Muscle of leg (tissue), 16 donors: ENCODE measurements at places on chromosomes 3 and 15. TPM values are rescaled to one million over a fixed set of nuclear protein-coding genes. Genes with fewer than 3 reads are reported as not detected.
A peak's percentile ranks its signal among the peaks of the same experiment; 100 is the strongest.

The POLR2H gene
- 55.0 TPM for polyA plus RNA-seq

The SNURF gene
- 37.9 TPM for polyA plus RNA-seq

The PLOD2 gene
- polyA plus RNA-seq: 15.3 TPM

The SLC22A13 gene
- 0.15 TPM for polyA plus RNA-seq

The NOX5 gene
- 0.18 TPM for polyA plus RNA-seq

The SEMA5B gene
- polyA plus RNA-seq: 14.3 TPM

DNA sequence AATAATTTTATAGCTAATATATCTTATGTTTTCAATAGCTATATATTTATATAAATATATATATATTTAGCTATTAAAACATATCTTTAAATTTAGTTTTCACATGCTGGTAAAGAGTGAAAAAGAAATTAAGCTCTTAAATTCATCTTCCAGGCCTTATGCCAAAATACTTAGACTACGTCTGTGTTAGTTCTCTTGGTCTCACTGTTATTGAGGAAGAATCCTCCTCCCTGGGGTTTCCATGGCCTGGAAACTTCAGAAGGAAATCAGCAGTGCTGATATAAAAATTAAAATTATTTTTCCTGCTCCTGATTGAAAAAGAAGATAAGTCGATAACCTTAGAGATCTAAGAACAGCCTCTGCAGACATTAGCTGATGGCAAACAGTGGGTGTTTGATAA, 225.1 kb upstream of the LMCD1 start:
- DNase-seq: peak; percentile 63

DNA sequence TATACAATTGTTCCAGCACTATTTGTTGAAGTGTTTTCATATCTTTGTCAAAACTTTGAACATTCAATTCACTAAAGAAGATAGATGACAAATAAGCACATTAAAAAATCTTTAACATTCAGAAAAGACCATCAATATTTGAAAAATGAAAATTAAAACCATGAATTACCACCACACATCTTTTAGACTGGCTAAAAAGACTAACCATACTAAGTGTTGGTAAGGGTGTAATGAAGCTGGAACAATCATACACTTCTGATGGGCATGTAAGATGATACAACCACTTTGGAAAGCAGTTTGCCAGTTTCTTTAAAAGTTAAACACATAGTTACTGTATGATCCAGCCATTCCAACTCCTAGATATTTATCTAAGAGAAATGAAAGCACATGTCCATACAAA, 33.7 kb downstream of the LARP6 start:
- no peak for DNase-seq

DNA sequence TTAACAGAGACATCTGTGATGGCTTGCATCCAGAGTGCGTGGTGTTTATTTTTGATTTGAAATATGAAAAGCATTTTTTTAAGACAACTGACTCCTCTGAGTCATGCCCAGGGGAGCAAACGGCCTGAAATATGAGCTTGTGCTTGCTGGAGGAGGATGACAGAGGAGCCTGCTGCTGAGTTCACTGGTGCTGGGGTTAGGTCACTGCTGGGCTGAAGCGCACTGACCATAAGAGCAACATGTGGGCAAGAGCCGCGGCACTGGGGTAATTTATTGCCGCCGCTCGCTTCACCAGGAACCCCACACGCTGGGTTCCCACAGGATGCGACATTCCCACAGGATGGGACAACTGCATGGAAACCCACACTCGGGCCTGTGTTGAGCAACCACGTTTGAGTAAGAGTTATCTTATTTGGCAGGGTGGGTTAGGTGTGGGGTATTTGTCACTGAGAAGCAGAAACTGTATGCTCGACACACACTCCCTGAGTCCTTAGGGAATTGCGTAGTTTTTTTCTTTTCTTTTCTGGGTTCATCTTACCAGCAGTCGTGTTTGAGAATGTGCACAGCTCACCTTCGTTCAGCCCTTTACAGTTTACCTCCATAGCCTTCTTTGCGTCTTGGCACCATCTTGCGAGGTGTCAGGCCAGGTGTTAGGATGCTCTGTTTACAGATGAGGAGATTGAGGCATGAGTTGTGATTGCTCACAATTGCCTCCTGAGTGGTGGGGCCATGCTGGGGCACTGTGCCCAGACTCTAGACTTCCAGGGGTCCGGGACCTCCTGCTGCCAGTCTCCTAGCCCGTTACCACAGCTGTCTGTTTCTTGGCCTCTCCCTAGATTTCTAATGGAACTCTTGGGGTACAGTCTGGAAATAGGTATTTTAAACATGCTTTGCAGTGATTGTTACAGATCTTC, 60.4 kb downstream of the SMAD3 start:
- DNase-seq: peak; percentile 98

DNA sequence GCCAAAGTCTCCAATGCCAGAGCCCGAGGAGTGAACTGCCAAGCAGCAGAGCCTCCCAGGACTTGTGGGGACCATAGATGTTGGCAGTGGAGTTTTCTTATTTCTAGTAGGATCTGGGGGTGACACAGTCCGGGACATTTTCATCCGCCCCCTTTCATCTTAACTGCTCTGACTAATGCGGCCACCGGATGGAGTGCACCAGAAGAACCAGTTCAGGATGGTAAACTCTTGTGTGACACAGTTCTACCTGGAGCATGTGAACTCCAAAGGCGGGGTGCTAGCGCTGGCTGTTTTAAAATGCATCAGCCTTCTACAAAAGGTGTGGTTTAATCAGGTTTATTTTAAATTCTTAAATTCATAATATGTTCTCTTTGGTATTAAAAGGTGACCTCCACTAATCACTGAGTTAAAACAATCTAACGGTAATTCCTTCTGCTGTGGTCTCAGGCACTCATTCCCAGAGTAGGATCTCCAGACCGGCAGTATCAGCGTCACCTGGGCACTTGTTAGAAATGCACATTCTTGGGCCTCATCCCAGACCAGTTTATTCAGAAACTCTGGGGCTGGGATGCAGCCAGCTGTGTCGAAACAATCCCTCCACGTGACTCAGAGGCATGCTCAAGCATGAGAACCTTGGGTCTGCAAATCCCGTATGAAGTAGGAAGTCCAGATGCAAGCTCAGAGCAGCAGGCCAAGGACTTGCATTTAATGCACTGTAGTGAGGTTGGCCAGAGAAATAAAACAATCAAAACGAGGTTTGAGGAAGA, 105.5 kb downstream of the GABRB3 start:
- DNase-seq: peak; percentile 2

- no peak for DNase-seq
Observed at GRCh38 chr15:65887565-65887964, 18.3 kb downstream of the RAB11A start.

- DNase-seq: no peak
Observed at GRCh38 chr15:80673561-80674244, 21.4 kb upstream of the ABHD17C start.

DNA sequence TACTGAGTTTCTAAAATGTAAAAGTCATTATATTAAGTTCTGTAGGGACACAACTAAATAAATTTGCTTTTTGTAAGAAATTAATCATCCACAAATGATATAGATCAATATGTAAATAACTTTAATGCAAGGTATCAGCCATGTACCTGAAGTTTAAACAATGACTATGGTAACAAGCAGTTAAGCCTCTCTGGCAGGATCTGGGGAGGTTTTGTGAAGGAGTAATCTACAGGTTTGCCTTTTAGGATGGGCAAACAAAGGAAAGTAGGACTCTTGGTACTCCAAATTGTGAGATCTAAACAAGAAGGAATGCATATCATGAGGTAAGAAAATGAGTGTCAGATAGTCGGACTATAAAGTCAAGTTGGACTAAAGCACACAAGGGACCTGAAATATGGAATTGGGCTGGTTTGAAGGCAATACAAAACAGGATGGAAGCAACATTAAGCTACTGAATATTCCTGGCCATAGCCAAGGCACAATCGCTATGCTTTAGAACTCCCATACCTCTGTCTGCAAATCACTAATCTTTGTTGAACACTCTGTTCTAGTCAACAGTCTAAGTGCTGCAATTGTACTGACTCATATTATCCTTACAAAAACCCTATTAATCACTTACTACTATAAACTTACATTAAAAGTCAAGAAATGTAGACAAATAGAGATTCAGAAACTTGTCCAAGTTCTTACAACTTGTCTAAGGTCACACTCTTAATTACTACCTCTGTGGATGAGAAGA, 412.8 kb downstream of the DIPK2A start:
- DNase-seq: no peak

DNA sequence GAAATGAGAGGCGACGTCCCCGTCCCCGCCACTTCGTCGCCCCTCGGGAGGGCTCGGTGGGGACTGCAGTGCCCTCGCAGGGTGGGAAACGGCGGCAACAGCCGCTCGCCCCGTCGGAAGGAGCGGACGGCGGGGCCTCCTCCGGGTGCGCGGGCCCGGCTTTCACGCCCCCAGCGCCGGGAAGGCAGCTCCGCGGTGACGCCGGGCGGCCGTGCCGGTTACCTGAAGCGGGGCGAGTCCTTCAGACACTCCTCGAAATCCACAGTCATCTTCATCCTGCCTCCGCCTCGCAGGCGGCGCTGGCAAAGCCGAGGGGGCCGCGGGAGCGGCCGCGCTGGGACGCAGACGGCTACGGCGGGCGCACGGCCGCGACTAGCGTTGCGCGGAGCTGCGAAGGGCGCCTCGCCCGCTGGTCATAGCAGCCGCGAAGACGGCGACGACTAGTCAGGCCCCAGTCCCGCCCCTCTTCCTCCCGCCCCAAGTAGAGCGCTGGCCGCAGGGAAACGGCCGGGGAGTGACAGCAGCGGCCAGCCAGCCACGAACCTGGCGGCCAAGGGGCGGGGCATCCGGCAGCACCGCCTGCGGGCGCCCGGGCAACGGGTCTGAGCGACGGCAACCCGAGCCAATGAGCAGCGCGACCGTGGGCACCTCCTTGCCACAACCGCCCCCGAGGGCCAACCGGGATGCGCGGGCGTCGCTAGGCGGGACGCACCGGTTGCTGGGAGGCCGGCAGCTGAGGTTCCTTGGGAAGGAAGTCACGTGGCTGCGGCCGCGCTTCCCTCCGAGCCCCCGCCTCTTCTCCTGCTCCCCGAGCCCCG, at the start of gene ACAP2:
TSS of gene ACAP2 (minus strand) at position 448 of the 818 bp plus-strand sequence. CDS start at position 275, 173 bp downstream.
- peak; percentile 100 for DNase-seq

- DNase-seq: peak; percentile 21
Observed at GRCh38 chr3:38648659-38649499, 608 bp downstream of the SCN5A start.

GRCh38 chr3:57059411-57059810, 1.1 kb upstream of the SPATA12 start:
- no peak for DNase-seq

DNA sequence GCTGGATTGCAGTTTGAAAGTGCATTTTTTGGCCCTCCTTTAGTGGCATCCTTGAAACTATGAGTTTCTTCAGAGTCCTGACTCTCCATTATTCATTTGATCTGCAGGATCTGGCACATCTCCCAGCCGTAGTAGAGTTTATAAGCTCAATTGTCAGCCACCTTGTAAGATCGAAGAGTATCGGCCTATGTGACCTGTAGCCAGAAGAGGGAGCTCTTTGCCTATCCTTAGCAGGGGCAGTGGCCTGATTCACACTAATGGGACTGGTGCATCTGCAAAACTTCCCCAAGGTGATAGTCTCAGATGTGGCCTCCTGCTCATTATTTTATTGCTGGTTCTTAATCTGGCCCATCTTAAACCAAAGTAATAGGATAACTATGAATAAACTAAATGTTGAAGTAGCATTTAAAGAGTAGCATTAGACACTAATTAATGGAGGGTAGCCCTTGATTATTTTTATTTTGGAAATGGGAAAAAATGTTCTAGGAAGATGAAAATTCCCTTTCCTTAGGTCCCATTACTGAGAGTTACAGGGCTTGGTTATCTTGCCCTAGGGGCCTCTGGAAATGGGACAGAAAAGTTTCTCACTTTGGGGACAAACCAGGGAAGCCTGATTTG, 21.2 kb downstream of the GCSAM start:
- DNase-seq: peak; percentile 72

DNA sequence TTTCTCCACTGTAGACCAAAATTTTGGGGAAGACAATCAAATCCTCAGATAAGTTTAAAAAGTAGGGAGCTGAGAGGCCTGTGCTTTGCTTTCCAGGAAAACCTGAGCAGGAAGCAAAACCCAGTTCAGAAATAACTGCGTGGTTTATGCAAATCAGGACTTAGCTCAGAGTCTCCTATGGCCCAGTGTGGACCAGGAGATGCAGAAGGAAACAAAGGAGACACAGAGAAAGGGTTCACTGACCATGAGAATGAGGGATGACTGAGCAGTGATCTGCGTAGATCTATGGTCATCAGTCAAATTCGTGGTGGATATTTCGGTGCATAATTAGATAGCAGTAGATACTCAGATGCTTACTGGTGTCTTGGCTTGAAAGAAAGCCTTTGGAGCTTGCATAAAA, 196.6 kb downstream of the TPRG1 start:
- DNase-seq: no peak

DNA sequence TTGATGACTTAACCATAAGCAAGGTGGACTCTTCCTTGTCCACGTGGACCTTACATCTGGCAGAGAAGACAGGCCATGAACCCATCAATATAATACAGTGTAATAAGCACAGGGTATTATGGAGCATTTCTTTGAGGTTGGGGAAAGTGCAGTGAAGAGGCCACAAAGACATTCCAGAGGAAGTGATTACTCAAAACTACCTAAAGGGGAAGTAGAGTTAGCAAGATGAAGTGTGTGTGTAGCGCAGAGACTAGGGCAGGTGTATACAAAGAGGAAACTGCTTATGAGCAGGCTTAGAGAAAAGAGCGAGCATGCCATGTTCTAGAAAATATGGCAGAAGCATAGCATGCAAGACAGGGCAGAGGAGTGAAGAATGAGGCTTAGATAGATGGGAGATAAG, 17.9 kb downstream of the CP start:
- DNase-seq: no peak

- no peak for DNase-seq
Observed at GRCh38 chr15:88032787-88033186, 223.8 kb downstream of the NTRK3 start.

DNA sequence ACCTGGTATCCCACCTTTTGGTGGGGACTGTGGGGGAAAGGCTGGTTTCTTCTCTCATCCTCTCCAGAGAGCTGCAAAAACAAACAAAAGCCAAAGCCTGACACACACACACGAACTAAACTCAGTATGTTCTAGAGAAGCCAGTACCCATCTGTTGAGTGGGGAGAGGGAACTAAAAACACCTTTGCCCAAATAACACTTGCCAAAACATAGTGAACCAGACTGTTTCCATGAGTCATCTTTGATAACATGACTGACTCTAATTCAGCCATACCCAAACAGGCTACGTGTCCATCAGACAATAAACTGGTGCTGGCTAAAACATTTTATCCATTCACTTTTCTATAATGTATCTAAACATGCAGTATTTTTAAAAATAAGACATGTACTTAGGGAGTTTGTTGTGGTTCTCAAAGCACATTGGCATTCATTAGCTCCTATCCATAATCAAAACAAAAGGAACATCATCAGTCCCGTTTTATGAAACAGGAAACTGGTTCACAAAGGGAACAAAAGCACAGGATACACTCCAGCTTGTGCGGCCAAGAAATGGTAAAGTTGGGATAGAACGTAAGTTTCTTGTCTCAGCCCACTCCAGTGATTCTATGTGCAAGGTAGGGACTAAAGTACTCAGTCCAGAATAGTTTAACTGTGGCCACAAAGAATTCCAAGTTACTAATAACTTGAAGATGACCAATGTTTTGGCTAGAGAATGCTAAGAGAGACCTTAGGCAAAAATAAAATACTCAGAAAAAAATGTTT, 16.1 kb downstream of the LYSMD2 start:
- no peak for DNase-seq
